ENCODE measurements at places on chromosomes 2 and 18. TPM values are rescaled to one million over a fixed set of nuclear protein-coding genes. Genes with fewer than 3 reads are reported as not detected.
A peak's percentile ranks its signal among the peaks of the same experiment; 100 is the strongest.

DNA sequence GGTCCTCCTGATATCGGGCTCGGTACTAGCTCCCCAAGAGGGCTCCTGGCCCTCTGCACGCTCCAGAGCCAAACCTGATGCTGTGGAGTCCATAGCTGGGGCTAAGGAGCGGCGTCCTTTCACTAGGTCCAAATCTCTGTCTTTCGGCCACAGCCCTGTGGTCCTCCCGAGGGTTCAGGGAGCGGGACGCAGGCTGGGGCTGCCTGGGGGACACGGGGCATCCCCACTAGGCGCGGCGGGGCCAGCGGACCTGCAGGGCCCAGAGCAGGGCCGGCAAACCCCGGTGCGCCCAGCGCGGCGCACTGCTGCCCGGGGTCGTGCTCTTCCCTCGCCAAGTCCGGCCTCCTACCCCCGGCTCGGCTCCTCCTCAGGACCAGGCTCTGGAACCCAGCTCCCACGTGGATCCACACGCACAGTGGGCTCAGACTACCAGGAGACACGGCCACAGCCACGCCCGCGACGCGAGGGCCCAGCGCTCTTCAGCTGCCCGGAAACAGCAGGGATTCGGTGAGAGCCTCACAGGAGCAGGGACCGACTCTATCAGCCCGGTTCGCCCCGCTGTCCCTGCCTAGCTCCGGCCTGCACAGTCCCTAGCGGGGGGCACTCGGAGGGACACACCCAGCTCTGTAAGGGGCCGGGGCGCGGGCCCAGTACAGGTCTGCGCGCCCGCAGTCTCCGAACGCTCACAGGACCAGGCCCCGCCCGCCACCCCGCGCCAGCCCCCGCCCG is 593 bp downstream of the ZNF514 start:
- ATAC-seq, result peak; percentile 75

DNA sequence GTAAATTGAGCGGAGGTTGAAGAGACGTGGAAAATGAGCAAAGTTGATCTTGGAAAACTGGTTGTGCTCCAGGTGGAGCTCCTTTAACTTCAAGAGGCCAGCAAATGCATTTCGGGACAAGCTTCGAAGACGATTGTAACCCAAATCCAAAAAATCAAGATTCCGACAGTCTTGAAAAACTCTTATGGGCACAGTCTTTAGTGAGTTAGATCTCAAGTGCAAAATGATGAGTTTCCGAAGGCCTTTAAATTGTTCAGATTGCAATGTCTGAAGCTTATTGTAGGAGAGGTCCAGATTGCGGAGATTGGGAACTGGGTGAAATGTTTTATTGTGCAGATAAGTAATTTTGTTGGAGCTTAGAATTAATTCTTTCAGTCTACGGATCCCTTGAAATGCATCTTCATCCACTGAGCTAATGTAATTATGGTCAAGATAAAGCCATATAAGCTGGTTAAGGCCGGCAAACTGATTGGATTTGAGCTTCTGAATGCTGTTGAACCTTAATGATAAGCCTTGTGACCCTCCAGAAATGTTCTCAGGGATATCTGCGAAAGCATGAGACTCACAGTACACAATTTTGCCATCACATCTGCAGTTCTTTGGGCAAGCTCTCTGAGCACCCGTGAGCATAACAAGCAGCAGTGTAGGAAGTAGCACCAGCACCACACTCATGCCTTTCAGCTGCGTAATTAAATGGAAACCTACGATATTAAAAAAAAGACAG is 2.9 kb downstream of the LRRTM4 start:
- no peak for ATAC-seq

DNA sequence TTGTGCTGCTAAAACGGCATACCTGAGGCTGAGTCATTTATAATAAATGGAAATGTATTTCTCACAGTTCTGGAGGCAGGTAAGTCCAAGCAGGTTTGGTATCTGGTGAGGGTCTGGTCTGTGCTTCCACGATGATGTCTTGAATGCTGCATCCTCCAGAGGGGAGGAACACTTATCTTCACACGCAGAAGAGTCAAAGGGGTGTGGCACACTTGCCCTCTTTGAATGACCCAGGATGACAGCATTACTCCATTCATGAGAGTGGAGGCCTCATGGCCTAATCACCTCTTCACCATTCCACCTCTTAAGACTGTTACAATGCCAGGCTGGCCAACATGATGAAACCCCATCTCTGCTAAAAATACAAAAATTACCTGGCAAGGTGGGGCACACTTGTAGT is 61.0 kb downstream of the NCAPH start:
- no peak for ATAC-seq

- ATAC-seq, result no peak
Observed at GRCh38 chr18:25704494-25704893, 352.5 kb upstream of the ZNF521 start.

DNA sequence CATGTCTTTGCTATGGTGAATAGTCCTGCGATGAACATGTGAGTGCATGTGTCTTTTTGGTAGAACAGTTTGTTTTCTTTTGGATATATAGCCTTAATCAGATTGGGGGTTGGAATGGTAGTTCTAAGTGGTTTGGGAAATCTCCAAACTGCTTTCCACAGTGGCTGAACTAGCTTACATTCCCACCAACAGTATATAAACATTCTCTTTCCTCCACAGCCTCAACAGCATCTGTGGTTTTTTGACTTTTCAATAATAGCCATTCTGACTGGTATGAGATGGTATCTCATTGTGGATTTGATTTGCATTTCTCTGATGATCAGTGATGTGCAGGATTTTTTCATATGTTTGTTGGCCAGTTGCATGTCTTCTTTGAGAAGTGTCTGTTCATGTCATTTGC is 112.2 kb upstream of the SESTD1 start:
- no peak for ATAC-seq

DNA sequence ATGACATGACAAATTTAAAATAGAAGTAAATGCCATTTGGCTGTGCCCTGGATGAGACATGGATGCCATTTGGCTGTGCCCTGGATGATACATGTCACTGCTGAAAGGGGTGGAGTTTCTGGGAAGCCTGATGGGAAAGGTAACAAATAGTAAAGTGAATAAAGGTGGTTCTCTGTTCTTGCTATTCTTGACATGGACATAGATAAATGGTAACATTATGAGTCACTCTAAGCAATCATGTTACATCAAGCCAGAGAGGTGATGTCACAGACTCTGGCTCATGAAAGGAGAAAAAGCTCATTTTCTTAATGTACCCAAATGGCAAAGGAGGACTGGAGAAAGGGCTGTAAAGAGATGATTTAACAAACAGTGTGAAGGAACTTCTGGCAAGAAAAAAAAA is 86.4 kb downstream of the EML6 start:
- ATAC-seq, result no peak

- no peak for ATAC-seq
Observed at GRCh38 chr2:50449306-50449705, 582.6 kb downstream of the NRXN1 start.

DNA sequence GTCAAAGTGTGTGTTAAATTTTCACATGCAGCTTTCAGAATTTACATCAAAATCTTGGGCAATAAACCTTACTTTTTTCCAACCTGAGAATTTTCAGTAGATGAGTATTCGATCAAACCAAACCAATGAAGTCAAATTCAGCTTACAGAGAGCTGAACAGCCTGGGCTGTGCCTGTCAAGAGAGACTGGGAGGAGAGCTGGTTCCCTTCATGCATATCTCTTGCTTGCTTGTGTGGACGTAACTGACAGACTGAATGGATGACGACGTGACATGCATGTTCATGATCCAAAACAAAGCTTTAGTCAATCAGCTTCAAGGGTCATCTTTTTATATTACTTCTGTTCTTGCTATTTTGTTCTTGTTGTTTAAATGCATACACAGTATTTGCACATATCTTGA is 145.2 kb downstream of the GALNT3 start:
- ATAC-seq, result no peak

GRCh38 chr2:59461127-59461526 is 1092.3 kb downstream of the BCL11A start:
- no peak for ATAC-seq

DNA sequence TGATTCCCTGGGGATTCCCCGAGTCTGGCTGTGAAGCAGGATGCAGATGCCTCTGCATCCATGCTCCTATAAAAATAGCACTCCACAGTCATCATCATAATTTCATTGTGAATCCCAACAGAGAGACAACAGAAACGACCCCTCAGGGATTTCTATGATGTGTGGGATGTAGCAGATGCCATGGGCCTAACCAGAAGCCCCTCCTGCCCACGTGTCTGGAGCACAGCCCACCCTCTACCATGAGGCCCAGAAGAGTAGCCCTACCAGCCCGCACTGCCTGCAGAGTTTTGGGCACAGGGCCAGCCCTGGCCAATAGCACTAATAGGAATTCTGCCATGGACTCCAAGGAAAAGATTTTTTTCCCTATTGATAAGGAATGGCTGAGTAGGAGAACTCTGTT is 66.6 kb downstream of the GYPC start:
- no peak for ATAC-seq

IL18RAP gene
- 0.89 TPM for total RNA-seq

Data from gastroesophageal sphincter (tissue), 4 donors.